ENCODE measurements at places on chromosomes 7 and 10.

DNA sequence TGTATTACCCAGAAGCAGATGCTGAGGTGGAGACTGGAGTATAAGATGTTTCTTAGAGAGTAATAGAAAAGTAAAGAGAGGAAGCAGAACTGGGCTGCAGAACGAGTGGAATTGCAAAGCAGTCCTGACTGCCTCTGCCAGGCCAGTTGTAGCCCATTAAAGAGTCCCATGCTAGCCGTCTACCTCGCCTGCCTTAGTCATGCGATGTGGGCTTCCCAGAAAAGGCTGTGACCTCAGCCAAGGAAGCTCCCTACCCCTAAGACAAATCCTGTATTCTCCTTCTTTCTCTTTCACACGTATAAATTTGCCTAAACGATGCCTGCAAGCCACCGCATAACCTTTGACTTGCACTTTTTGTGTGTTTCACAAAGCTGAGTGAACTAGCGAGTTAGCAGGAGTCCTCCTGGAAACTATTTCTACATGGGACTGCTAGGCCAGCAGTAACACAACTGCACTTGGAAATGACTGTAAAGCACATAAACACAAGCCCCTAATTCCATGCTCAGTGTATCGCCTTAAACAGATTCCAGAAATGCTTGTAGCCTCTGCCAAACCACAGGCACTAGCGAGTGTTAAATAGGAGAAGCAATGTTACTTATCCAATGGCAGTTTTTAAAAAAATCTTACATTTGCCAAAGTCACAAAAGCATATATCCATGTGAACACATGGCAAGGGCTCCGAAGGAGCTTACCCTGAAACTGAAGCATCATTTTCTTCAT is 47.4 kb upstream of the GNAI1 start:
- no peak for DNase-seq

DNA sequence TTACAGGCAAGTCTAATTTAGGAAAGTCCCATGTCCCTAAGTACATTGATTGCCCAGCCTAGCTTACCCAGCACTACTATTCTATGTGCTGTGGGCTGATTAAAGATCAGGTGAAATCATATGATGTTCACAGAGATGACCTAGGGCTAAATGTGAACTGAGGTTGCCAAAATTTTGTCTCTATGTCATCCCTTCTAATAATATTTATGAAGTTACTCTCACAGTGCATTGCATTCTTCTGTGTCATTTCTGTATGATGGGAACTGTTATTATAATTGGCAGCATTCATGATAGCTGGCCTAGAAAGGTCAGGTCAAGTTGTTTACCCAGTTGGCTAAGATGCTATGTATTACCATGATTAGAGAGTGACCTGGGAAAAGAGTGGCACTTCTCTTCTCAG is 2.8 kb upstream of the PDK4 start:
- DNase-seq = no peak

DNA sequence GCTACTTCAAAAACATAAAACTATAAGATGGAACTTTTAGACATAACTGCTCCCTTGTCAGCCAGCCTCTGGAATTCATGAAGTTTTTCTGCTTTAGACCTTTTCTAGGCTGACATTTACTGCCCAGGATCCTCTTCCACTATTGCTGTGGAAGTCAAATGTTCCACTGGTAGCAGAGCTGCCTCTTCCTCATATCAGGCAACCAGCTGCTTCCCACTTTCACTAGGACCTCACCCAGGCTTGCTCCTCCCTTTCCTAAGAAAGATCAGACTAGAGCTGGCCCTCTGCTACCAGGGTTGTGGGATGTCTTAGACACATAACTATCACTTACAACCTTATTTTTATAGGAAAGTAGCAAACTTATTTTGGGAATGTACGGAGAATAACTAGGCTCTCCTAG is 121.5 kb downstream of the CTTNBP2 start:
- DNase-seq = no peak

- no peak for DNase-seq
Measured at GRCh38 chr7:135231686-135232085, 2.0 kb upstream of the STRA8 start.
